ENCODE measurements at places on chromosomes 5 and 9.

GRCh38 chr9:81729135-81729534 lies 39.8 kb upstream of the TLE1 start:
- DNase-seq = no peak

GRCh38 chr5:68468322-68468721 lies 252.8 kb downstream of the PIK3R1 start:
- DNase-seq = no peak

DNA sequence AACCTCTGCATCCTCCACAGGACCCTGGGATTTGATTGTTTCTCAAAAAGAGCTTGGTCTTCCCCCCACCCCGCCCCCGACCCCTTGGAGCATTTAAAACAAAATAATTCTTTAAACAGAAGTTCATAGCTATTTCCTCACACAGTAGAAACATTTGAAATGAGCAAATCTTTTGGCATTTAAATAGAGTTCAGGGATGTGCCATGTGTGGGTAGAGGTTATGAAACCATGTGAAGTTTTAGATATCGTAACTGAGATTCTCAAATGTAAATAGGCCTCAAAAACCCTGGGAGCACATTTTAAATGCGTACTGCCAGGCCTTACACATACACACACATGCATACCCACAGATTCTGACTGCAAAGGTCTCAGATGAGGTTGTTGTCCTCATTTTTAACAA lies 66.5 kb downstream of the EPB41L4B start:
- no peak for DNase-seq

DNA sequence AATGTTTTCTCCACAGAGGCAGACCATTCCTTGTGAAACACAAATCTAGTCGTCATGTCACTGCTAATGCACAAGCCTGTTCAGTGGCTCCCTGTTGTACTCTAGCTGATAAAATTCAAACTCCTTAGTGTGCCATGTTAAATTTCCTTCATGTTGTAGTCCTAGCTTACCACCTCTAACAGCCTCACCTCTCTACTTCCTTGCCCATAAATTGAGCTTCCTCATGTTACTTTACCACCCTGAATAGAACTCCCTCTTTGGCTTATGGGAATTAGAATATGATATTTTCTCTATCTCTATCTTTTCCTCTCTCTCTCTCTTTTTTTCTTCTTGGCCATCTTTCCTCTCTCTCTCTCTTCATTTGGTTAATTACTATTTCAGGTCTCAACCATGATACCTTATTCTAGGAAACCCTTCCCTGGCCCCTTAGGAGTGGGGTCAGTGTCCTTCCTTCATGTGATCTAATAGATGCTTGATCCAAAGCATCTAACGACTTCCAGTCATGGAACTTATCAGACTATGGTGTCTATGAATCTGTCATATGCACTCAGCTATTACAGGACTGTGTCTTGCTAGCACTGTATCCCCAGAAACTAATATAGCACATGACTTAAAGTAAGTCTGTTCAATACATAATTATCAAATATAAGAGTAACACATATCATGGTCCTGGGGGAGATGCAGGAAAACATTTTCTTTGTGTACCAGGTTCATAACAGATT lies 31.5 kb upstream of the ALDH1A1 start:
- DNase-seq = no peak

- peak; percentile 1 for DNase-seq
Measured at GRCh38 chr5:74833537-74834266, 32.5 kb downstream of the FAM169A start.

- no peak for DNase-seq
Measured at GRCh38 chr9:74755355-74755754, 132.4 kb downstream of the TRPM6 start.

DNA sequence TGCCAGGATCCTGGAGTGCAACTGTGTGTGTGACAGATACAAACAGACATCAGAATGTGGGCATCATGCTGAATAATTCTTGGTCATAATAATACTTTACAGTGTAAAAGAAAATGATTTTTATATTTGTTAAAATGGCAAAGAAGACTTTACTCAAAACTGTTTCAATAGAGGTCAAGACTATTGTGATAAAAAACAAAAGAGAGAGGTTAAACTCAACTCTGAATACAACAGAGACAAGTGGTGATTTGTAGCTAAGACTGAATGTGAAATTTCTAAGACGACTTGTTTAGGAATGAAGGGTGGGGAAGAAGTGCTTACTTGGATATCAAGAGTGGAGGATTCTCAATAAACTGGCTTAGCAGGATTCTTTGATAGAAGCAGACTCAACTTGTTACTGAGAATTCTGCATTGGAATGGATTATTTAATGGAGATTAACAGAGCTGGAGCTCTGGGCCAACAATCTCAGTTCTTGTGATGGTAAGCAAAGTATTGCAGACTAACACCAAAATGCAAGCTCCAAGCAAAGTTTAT lies 457.4 kb upstream of the CDH18 start:
- no peak for DNase-seq

- DNase-seq = no peak
Measured at GRCh38 chr9:15433661-15434060, 11.0 kb downstream of the SNAPC3 start.

GRCh38 chr5:17317473-17317872 lies 100.0 kb downstream of the BASP1 start:
- DNase-seq = no peak

GRCh38 chr9:108094676-108094993 lies 605.1 kb upstream of the KLF4 start:
- no peak for DNase-seq

DNA sequence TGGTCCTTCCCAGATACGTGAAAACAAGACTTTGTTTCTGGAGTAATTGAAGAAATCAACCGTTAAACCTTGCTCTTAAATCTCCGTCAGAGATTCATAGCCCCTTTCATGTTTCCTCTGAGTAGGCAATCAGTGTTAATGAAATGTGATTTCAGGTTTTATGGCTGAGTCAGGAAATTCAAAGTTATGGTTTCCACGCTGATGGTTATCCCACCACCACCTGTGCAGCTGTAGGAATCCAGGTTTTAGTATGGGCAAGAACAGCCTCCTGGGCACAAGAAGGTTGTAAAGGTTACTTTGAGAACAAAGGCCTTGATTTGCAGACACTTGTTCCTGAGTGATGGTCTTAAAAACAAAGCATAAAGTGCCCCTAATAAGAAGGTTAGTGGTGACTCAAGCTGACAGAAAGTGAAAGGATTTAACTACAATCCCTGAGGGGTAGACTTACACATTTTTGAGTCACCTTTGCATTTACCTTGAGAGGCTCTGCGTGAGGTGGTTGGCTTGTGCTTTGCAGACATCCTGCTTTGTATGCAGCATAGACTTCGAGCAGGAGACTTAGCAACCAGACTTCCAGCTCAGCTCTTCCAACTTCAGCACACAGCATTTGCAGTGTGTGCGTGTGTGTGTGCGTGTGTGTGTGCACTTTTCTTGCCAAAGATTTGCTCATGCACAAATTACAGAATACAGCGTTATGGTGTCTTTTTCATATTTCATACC lies 159.6 kb downstream of the TLE4 start:
- DNase-seq = no peak

- DNase-seq = no peak
Measured at GRCh38 chr9:4272126-4272525, 27.7 kb downstream of the GLIS3 start.

DNA sequence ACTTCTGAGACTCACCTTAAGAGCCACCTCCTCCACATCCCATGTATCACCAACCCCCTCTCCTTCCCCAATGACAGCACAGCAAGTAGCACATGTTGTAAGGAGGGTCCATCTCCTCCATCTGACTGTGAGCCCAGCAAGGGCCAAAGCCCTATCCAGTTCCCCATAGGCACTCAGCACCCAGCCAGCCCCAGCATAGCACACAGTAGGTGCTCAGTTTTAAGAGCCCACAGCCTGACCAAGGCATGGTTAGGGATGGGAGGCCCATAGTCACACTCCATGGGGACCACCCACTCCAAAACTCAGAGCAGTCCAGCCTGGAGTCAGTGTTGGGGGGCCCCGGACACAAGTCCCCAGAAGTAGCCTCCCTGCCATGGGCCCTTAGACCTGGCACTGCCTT lies 205.7 kb downstream of the CDK5RAP2 start:
- no peak for DNase-seq
